ENCODE measurements at places on chromosomes 3 and 15.

DNA sequence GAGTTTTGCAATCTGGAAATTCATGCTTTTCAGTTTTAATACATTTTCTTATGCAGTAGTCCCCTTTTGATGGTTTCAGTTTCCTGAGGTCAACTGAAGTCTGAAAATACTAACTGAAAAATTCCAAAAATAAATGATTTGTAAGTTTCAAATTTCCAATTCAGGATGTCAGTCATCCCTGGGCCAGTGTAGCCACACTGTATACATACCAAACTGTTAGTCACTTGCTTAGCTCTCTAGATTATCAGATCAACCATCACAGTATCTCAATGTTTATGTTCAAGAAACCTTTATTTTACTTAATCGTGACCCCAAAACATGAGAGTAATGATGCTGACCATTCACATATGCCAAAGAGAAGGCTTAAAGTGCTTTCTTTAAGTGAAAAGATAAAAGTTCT lies 715.5 kb downstream of the GBE1 start:
- no peak for DNase-seq

DNA sequence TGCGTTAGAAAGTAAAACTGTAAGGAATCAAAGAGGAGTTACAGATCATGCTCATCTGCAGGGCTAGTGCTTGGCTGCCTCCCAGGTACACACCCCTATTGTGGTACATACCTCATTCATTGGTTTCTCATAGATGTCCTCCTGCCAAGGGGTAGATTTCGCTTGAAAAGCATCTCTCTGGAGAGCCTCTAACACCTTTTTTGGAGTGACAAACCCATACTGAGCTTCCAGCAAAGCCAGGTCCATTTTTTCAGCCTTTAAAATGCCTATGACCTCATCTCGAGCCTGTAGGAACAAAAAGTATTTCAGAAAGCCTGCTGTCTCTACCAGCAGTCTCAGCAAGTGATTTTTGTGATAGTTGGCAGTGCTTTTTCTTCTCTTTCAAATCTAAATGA lies 112.1 kb downstream of the CMSS1 start:
- DNase-seq = no peak

GRCh38 chr3:114563720-114564119 lies 269.9 kb downstream of the TIGIT start:
- DNase-seq = no peak

GRCh38 chr15:98967096-98967495 lies 40.5 kb downstream of the PGPEP1L start:
- DNase-seq = no peak

DNA sequence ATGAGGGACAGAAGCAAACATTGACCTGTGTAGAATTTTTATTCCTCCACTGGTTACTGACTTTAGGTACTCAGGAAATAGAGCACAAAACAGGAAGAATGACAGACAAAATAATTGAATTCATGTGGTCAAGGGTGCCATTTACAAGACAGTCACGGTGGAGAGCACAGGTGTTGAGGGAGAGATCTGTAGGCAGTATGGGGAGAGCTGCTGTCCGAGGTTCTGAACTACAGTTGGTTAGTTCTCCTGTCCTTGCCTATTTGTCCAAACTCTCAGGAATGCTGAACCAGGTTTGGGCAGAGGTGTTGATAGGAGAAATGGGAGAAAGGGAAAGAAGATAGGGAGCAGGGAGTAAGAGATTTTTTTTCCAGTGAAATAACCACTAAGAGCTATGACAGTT lies 178.5 kb upstream of the ZBTB20 start:
- DNase-seq = peak; percentile 4

DNA sequence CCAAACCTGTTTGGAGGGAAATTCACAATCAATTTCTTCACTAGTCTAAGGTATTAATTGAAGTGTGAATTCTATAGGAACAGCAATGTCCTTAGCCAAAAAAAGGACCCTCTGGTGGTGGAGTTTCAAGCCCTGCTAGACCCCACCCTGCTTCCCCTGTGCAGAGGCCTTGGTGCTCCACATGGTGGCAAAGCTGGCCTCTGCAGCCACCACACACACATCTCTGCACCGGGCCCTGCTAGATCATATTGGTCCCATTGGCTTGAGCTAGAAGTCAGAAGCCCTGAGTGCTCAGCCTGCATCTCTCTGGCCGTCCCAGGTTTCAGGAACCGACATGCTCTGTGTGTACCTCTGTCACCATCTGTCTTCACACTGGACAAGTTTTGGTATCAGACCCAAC lies 220.9 kb upstream of the TRIM42 start:
- DNase-seq = no peak

DNA sequence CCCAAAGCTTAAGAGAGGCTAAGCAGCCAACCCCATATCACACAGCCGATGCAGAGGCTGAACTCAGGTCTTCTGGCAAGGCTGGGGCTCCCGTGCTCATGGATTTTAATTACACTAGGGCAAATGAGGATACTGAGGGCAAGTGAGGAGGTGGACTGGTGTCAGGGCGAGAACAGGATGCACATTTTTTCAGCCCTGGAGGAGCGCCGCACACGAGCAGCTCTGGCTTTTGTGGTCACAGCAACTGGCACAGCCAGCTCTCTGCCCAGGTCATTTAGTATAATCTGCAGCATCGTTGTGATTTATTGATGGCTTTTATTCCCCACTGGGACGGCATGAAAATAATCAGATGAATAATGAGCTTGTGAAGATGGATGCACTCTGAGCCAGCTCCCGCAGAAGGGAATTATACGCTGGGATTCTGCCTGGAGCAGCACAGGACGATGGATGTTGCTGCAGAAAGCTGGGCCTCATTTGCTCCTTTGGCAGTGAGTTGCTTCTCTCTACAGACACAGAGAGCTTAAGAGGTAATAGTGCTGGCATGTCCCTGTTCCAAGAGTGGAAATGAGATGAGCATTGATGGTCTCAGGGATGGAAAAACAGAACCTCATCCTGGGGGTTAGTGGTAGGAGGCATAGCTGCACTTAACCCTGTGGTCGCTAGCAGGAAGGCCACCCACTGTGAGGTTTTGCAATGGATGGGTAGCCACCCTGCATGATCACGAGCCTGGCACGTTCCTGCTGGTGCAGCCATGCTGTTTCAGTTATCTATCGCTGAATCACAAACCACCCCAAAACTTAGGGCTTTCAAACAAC lies 135.4 kb downstream of the UACA start:
- DNase-seq = no peak

- no peak for DNase-seq
Measured at GRCh38 chr15:44246521-44247268, 41.8 kb upstream of the GOLM2 start.

- no peak for DNase-seq
Measured at GRCh38 chr3:187909866-187910265, 164.6 kb upstream of the BCL6 start.

- DNase-seq = no peak
Measured at GRCh38 chr3:151268267-151269235, 9.8 kb downstream of the P2RY14 start.

DNA sequence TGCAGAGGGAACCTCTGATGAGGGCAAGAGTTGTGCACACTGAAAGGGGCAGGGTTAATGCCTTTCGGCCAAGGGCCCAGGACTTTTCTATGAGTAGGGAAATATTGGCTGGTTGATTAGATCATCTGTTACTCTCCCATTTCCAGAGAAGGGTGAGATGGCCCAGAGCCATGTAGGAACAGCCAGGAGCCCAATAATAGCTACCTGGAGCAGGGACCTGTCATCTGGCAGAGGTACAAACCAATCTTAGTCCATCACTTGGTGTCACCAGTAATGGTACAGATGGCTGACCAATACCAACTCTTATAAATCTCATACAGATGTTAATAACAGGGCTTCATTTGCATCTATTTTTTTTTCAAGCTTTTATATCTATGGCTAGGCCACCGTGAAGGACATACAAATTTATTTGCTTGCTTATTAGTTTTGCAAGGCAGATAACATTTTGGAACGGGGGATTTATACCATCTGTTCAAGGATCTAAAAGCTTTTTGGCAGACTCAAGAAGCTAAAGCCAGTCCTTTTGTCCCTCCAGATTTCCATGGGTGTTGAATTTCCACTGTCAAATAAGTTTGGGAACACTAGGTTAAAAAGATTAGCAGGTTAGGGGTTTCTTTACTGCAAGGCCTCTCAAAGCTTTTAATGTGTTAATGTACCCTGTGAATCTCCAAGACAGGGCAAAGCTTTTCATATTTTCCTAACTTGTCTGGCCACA lies 79.3 kb downstream of the TNIK start:
- no peak for DNase-seq

DNA sequence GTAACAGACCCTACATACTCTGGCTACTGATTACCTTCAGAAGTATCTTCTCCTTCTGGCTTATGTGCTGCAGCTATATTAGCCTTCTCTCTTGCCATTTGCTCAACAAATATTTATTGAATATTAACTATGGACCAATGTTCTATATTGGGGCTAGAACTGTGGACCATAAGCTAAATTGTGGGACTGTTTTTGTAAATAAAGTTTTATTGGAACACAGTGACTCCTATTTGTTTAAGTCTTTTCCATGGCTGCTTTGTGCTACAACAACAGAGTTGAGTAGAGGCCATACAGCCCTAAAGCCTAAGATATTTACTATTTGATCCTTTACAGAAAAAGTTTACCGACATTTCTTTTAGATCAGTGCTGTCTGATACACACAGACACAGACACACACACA lies 20.3 kb upstream of the XIRP1 start:
- DNase-seq = no peak

- no peak for DNase-seq
Measured at GRCh38 chr3:45462522-45463265, 74.3 kb downstream of the LARS2 start.

GRCh38 chr15:90004671-90005070 lies 3.5 kb downstream of the ZNF710 start:
- DNase-seq = no peak

GRCh38 chr3:172260381-172260780 lies 187.9 kb downstream of the GHSR start:
- DNase-seq = no peak

DNA sequence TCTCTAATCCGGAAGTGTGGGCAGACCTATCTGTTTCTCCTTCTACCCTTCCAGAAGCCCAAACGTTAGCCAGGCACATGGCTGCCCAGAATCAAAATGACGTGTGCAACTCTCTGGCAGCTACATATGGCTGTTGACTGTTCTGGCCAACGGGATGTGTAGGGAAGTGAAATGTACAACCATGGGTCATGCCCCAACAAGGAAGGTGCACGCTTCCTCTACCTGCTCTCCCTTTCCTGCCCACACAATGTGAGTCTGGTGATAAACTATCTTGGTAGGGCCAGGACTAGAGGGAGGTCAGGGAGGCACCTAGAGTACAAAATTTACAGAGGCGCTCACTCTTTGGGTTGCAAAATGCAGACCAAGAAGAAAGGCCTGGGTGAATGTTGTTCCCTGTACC lies 495.9 kb upstream of the PROK2 start:
- no peak for DNase-seq

DNA sequence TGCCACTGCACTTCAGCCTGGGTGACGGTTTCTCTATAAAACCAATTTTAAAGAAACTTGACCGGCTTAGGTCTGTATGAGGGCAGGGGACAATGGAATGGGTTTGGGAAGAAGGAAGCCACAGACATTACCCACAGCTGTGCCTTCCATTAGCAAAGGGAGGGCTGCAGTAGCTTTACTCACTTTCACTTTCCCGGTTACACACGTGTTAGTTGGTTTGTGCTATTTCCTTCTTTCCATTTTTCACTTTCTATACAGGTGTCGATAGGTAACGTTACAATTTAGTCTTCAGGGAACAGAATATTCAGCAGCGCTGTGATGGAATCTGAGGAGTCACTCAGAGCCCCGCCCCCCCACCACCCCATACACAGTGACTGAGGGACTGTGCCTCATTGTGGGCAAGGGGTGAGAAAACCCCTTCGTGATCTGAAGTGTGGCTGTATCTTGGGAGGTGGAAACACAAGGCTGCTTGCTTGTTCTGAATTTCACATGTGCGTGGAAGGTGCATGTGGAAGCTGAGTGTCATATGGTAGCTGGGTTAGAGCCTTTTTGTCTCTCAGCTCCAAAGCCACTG lies 44.8 kb upstream of the RPL32 start:
- no peak for DNase-seq

DNA sequence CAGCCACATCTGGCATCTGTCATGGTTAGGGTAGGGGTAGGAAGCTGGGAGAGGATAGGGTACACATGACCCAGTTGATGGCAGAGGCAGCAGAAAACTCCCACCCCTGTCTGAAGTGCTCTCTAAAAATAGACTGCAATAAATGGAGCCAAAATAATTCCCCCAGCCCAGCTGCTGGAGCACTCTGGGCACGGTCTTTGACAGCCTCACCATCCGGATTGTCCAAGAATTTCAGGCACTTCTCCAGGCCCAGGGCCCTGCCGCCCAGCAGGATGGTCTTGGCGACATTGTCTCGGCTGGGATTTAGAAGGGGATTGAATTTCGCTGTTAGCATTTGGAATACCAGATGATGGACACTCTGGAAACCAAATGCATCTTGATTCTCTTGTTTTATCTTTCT lies 103.7 kb downstream of the IQSEC1 start:
- DNase-seq = no peak

GRCh38 chr3:120424506-120424905 lies 26.3 kb downstream of the FSTL1 start:
- DNase-seq = no peak

GRCh38 chr3:126932188-126932931 lies 50.6 kb upstream of the PLXNA1 start:
- no peak for DNase-seq

GRCh38 chr3:184807549-184807948 lies 4.4 kb upstream of the VPS8 start:
- DNase-seq = no peak

GRCh38 chr3:157407769-157408168 lies 28.9 kb upstream of the PTX3 start:
- no peak for DNase-seq

- no peak for DNase-seq
Measured at GRCh38 chr3:146087116-146087515, 73.9 kb downstream of the PLOD2 start.

GRCh38 chr3:61574854-61575253 lies 13.5 kb downstream of the PTPRG start:
- no peak for DNase-seq

- DNase-seq = no peak
Measured at GRCh38 chr3:185093116-185093515, 59.7 kb downstream of the C3orf70 start.

GRCh38 chr3:190017521-190018288 lies 103.0 kb downstream of the P3H2 start:
- peak; percentile 57 for DNase-seq

GRCh38 chr3:114405202-114405990 lies 111.6 kb downstream of the TIGIT start:
- DNase-seq = no peak

GRCh38 chr15:65115086-65115485 lies at the start of gene UBAP1L:
Gene UBAP1L, minus strand, starts transcription at chr15:65115200. Its CDS starts 8,985 bp downstream, at chr15:65106215.
- DNase-seq = no peak

- no peak for DNase-seq
Measured at GRCh38 chr3:175716446-175716845, 857.3 kb downstream of the NAALADL2 start.
